ENCODE measurements at places on chromosomes 1 and 21.

DNA sequence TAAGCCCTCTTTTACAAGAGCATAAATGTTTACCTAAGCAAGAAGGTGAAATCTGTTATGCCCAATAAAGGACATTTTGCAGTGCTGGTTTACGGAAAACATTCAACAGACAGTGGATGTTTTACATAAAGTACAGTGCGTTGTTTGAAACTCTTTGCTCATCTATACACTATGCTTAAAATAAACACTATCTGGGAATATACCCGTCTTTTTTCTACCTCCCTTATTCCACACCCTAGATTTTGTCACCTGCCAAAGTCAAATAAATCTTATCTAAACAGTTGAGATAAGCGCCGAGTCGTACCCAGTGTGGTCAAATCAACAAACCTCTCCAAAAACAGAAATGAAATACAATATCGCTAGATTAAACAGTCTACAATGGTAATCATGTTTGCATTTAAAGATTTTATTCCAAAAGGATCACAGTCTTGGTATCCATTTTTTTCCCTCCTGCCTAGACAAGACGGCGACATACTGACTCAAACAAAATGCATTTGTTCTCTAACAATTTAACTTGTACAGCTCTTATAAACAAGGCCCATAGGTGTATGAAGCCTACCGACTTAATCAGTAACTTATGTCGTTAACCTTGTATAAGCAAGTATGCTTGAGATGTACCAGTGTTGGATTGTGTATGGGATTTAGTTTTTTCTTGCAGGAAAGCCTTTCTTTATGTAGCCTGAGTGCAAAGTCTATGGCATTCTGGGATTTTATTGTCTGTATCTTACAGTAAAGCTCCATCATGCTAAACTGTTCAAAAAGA is 189.1 kb downstream of the FMN2 start:
- DNase-seq = no peak

DNA sequence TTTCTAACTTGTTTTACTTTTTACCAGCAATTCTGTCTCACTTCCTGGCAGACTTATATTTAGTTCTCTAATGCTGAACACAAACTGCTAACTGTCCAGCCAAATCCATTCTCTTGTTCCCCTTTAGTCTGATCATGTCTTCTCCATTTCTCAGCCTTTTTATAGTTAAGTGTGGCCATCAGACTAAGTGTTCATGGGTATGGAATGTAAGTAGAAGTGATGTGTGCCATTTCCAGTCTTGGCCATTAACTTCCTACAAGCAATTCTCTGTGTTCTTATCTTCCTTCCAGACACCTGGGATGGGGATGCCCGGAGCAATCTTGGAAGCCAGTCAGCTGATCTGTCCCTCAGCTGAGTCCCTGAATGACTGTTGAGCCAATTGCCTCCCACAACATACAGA is 165.8 kb downstream of the ST6GALNAC3 start:
- no peak for DNase-seq

DNA sequence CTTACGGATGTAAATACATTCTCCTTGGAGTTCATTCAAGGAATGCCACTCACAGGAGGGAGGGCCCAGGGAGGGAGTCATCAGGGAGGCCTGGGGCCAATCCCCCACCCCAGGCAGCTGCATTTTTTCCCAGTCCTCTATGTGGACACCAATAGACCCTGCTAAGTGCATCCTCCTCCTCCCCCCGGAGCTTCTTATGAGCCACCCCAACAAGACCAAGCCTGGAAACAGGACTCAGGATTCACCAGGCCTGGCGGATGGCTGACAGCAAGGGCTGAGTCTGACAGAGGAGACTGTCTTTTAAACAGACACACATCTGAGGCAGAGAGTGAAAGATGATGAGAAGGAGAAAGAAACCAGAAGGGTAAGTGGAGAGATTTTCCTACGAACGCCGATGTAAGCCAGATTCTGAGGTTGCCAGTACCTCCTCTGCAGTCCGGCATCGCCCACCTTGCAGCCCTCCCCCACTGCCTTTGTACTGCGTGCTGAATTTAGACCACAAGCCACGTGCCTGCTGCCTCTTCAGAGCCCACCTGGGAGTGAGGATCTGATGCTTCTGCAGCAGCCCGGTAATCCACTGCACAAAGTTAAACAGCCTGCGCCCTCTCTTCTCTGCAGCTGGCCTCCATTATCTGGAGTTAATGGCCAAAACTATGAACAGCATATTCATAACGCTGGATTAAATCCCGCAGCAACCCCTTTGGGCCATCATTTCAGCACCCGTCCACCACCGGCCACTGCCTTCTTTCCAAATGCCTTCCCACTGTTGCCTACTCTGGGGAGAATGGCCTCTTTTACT is 17.6 kb upstream of the SFPQ start:
- DNase-seq = no peak

- DNase-seq = no peak
Measured at GRCh38 chr1:25360596-25361581, 22.8 kb downstream of the TMEM50A start.

DNA sequence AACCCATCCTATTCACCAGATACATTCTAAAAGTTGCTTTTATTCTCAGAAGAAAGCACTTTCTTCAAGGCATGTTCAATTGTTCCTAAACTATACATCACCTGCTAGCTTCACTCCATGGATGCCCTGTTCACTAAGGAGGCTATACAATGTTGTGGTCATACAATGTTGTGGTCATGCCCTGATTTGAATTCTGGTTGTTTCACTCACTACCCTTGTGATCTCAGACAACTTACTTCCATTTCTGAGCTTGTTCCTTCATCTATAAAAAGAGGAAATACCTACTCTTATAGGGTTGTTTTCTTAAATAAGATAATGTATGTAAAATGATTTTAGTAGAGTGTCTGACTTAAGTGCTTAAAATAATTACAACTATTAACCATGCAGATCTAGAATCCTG is 19.7 kb downstream of the EDEM3 start:
- DNase-seq = no peak

DNA sequence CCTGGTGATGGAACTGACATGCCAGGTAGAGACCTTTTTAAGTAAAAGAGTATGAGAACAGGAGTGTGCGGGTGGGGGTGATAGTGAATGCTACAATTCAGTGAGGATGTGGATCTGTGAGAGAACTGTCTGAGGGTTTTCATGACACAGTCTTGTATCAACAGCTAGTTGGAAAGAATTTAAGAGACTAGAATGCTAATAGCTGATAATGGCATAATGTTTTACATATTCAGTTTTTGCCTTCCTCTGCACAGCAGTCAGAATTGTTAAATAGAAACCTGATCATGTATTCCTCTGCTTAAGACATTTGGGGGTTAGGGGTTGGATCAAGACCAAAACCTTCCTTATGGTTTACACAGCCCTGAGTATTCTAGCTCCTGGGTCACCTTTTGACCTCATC is 152.8 kb upstream of the ZRANB2 start:
- DNase-seq = no peak

DNA sequence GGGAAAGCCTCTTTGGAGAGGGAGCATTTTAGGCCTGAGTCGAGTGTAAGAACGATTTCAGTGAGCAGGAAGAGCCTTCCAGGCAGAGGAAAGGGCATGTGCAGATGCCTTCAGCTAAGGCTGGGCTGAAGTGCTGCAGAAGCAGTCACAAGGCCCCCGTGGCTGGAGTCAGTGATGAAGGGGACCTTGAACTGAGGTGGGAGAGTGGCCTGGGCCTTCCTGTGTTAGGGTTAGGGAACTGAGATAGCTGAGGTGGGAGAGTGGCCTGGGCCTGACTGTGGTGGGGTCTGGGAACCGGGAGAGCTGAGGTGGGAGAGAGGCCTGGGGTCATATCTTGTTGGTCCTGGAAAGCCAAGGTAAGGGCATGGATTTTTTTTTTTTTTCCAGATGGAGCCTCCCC is 50.9 kb upstream of the ETV3 start:
- DNase-seq = no peak

GRCh38 chr1:42017259-42017658 is 98.5 kb upstream of the HIVEP3 start:
- DNase-seq = no peak

DNA sequence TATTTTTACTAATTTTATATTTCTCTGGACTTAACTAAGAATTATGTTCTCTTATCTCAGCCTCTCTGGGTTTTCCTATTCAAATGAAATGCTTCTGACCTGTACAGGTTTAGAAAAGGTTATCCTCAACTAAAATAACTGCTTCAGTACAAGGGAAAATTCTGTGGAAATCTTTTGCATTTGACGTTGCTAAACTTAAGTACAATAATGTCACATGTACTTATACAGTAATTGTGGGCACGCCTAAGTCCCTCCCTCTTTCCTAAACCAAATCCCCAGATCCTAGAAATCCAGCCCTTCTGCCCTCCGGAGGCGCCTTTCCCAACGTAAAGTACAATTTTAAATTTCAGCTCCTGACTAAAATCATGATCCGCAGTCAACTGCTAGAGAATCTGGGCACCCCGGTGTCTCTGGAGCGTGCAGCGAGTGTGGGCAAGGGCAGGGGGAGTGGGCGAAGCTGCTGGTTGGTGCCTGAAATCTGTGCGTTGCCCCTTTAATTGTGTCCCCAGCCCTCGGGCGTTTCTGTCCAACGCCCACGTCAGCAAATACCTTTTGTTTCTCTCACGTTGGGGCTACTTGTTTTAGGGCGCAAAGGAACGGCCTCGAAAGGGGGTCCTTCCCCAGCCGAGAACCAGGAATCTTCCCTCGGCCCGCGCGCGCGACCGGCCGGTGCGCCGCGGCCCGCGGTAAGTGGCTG is at the start of gene ZBTB8A:
TSS of gene ZBTB8A (plus strand) at position 541 of the 697 bp plus-strand sequence. CDS start 53,505 bp downstream, outside the sequence.
- peak; percentile 22 for DNase-seq

- no peak for DNase-seq
Measured at GRCh38 chr1:3474016-3474415, 19.6 kb downstream of the ARHGEF16 start.

DNA sequence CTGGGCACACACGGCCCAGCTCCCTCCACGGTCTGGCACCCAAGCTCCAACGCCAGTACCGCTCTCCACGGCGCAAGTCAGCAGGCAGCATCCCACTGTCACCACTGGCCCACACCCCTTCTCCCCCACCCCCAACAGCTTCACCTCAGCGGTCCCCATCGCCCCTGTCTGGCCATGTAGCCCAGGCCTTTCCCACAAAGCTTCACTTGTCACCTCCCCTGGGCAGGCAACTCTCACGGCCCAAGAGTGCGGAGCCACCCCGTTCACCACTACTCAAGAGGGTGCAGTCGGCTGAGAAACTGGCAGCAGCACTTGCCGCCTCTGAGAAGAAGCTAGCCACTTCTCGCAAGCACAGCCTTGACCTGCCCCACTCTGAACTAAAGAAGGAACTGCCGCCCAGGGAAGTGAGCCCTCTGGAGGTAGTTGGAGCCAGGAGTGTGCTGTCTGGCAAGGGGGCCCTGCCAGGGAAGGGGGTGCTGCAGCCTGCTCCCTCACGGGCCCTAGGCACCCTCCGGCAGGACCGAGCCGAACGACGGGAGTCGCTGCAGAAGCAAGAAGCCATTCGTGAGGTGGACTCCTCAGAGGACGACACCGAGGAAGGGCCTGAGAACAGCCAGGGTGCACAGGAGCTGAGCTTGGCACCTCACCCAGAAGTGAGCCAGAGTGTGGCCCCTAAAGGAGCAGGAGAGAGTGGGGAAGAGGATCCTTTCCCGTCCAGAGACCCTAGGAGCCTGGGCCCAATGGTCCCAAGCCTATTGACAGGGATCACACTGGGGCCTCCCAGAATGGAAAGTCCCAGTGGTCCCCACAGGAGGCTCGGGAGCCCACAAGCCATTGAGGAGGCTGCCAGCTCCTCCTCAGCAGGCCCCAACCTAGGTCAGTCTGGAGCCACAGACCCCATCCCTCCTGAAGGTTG is 97.6 kb downstream of the PIK3R3 start:
- no peak for DNase-seq

- no peak for DNase-seq
Measured at GRCh38 chr1:151993084-151993733, 450 bp downstream of the S100A10 start.

DNA sequence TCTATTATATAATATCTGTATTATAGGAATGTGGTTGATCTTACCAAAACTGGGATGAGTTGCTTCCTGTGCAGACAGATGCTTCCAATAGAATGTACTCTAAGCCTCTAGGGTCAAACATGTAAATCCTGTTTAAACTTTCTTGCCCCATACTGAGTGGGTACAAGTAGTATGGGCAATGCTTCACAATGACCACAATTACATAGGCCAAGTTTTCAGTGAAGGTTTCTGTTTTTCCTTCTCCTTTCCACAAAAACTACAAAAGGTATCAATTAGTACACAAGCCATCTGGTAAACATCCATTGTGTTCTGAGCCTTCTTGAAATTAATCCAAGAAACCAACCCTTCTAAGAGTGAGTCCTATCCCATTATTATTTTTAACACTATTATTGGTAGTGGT is 16.8 kb downstream of the OTUD7B start:
- no peak for DNase-seq

GRCh38 chr1:31376375-31377134 is 3.7 kb upstream of the FABP3 start:
- peak; percentile 93 for DNase-seq

GRCh38 chr1:5374192-5374591 is 618.0 kb downstream of the NPHP4 start:
- DNase-seq = no peak

DNA sequence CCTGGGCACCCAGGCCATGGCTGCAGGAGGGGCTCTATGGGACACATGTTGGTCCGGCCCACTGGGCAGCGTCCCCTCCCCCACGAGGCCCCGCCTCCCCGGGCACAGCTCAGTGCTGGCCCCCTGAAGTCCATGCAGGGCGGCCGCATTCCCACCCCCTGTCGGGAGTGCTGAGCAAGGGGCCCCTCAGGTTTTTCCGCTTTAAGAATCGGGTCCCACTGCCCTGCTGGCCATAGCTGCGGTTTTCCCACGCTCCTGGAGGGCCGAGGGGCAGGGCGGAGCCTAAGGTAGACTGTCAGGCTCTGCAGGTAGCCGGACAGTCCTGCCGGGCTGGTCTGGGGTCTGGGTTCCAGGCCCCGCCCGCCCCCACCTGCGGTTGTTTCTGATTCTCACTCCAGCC is 43.5 kb upstream of the CCDC27 start:
- DNase-seq = no peak

GRCh38 chr1:99672530-99673213 is 26.8 kb downstream of the PALMD start:
- DNase-seq = no peak

GRCh38 chr1:156284112-156284511 is at the start of gene TMEM79:
TSS of gene TMEM79 (plus strand) at chr1:156284325. CDS start at chr1:156285227, 902 bp downstream.
- DNase-seq = no peak

- DNase-seq = no peak
Measured at GRCh38 chr1:54274881-54275280, 74.9 kb downstream of the MRPL37 start.
